GM12892 (cell line): ENCODE measurements at places on chromosomes 16 and 17.

- no peak for DNase-seq
Observed at GRCh38 chr17:45013021-45013997, 38.1 kb downstream of the DCAKD start.

GRCh38 chr17:78892936-78893379, 10.0 kb downstream of the CEP295NL start:
- DNase-seq, result no peak

GRCh38 chr16:2798723-2799204, 494 bp downstream of the PRSS41 start:
- no peak for DNase-seq

DNA sequence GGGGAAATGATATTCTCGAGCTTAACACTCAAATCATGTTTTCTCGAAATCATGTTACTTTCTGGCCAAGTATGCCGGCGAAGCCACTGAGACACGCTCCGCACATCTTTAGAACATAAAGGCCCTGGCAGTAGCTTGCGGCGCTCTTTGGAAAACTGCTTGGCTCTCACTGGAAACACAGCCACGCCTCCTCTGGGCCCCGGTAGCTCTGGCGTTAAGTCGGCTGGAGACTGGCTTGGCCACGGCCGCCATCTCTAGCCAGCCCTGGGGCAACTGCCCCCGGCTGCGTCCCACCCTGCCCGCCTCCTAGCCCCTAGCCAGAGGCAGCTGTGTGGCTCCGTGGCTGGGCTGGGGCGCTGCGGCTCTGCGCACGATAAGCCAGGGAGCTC, 9.2 kb upstream of the BAIAP2 start:
- no peak for DNase-seq
